ENCODE measurements at places on chromosomes 1 and 21.

GRCh38 chr1:52599236-52599635 lies 2.9 kb upstream of the GPX7 start:
- no peak for DNase-seq

DNA sequence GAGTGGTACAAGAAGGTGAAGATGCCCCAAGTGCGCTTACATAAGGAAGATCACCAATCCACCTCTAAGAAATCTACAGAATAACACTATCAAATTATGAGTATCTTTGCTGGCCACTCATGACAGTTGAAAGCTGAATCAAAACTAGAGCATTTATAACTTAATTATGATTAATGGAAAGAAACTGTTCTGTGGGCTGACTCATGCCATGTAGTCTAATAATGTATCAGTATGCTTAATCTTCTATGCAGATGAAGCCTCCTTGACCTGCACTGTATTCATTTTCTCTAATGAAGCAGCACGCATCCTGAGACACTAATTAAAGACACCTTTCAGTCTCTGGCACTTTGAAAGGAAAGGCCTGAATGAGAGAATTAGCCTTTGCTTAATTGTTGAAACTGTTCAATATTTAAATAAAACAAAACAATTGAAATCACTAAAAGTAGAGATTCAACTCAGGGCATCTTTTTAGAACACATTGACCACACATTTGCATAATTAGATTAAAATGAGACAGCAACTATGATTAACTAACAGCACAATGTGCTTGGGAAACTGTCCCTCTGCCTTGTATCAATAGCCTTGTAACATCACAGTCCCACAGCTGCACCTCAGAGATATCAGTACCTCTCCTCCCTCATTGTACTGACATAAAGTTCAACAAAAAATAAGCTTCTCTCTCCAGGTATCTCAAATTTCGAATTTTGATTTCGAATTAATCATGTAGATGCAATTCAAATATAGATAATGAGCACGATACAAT lies 105.6 kb downstream of the NTPCR start:
- DNase-seq, result no peak

DNA sequence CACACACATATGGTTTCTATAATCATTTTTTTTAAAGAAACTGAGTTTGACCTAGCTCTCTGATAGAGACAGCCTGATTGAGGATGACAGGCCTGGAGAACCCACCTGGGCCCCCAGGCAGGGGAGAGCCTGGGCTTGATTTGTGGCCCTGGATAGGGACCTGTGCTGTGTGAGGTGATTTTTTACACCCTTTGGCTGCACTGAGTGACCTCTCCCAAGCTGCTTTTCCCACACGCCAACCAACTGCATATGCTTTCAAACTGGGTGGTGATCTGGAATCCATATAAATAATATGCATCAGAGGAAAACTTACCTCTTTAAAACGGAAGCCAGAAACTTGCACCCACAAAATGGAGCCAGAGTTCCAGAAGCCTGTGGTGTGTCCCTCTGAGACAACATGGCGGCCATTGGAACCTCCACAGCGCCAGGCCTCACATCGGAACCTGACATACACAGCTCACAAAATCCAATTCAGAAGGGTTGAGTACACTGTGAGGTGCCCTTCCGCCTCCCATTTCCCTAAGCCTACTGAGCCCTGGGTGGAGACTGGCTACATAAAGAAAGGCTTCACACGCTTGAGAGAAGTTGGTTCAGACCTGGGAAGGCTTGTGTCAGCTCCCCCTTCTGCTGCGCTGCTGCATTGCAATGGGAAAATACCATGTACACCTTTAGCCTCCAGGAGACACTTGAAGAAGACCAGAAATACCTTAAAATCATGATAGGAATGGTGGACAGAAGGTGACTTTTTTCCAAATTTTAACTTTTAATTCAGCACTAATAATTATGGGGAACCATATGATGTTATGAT lies 160.7 kb downstream of the HHIPL2 start:
- no peak for DNase-seq

DNA sequence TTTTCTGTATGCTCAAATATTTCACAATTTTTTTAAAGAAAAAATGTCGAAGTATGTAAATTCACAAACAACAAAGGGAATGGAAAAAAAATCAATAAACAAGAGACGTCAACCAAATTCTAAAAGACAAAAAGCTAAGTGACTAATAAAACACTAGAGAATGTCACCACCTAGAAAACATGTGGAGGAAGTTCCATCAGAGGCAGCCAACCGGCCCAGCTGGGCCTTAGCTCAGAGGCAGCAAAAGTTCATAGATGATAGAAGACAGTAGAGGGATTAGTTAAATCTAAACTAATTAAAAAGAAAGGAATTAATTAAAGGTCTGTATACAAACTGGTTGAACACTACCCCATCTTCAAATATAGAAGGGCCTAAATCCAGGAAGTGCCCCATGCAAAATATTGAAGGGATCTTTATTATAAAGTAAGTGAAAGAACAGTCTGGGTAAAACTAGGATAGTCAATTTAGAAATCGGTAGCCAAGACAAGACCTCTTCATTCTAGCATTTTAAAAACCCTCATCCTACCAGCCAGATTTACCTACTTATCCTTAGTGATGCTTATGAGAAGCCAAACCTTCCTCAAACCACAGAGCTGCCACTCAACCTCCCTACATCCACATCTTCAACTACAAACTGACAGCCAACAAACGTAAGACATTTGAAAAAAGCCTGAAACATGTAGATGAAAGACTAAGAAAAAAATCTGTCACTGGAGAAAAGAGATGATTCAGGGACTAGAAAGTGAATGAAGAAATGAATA lies 23.7 kb downstream of the MRPL39 start:
- no peak for DNase-seq

GRCh38 chr1:5972198-5972520 lies 20.1 kb downstream of the NPHP4 start:
- no peak for DNase-seq

DNA sequence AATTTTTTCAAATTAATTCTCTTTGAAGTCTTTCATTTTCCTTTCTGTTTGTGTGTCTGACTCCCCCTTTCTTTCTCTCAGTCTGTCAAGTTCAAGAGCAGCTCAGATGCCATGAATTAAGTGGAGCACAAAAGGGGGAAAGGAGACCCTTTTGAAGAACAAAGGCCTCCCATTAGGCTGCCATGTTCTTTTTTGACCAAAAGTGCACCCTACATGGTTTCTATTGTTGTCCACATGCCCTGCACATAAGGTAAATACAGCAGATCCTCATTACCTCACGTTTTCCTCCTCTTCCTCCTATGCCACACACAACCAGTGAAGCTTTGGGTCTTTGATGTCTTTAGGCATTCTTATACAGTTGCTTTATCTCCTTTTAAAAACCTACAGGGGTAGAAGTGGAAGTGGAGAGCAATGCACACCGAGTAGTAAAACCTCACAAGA lies 47.7 kb downstream of the POU2F1 start:
- DNase-seq, result no peak

GRCh38 chr21:37631319-37632117 lies 264.9 kb downstream of the DYRK1A start:
- DNase-seq, result no peak

DNA sequence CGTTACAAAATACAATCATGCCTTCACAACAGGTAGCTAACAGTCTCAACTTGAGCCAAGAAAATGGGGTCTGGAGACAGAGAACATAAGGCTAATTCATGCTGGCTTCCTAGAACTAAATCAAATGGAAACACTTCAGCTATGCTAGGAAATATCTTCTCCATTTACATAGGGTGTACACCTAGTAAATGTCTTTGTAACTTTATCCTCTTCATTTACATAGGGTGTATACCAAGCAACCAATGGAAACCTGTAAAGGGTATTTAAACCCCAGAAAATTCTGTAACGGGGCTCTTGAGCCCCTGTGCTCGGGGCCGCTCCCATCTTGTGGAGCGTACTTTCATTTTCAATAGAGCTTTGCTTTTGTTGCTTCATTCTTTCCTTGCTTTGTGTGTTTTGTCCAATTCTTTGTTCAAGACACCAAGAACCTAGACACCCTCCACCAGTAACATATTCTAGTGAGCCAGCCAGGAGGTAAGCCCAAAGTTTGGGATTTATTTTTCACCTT lies 19.5 kb upstream of the CYP4X1 start:
- no peak for DNase-seq

- DNase-seq, result no peak
Observed at GRCh38 chr1:14590411-14591180, 7.9 kb upstream of the KAZN start.
